Fibroblast of gingiva (primary cell): ENCODE measurements at places on chromosomes 1 and 21.
A peak's percentile ranks its signal among the peaks of the same experiment; 100 is the strongest.

DNA sequence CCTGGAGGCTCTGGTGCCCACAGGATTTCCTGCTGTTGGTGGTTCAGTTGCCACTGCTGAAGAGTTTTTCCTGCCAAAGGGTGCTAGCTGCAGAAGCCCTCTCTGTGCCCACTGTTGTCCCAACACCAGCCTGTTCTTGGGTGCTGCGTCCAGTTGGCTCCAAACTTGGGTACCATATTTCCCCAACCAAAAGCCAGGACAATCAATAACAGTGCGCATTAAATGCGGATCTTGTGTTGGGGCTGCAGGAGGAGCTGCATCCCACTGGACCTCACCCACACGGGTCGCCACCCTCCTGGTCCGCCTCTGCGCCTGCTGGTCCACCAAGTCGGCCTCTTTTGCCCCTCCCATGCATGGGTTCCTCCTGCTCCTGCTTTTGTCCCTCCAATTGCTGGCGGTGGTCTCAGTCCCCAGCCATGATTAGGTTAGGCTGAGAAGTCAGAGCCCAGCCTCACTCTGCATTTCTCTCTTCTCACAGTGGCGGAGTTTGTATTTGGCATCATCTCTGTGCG lies 9.8 kb downstream of the ABCG1 start:
- DNase-seq: no peak

GRCh38 chr21:42680058-42680330 lies 26.6 kb downstream of the PDE9A start:
- DNase-seq: no peak

GRCh38 chr1:69459244-69459643 lies 108.5 kb upstream of the LRRC7 start:
- no peak for DNase-seq

GRCh38 chr1:175543447-175543846 lies 199.9 kb downstream of the TNR start:
- DNase-seq: no peak

DNA sequence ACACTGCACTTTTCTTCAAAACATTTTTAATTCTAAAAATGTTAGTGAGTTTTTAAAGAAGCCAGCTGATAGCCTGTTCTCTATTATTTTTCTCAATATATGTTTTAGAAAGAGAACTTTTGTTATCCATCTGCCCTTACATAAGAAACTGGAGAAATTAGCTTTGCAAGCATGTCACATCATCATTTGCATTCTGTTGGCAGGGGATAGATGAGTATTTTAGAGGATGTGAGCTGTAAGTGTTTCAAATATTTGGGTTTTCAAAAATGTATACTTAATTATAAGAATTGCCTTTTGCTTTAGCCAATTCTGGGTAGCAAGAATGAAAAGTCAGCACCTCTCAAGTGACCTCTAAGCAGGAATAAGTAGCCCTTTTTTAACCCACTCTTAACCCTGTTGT lies 7.4 kb downstream of the NFIA start:
- DNase-seq: no peak

- DNase-seq: no peak
Measured at GRCh38 chr1:162937716-162938395, 76.9 kb upstream of the CCDC190 start.

DNA sequence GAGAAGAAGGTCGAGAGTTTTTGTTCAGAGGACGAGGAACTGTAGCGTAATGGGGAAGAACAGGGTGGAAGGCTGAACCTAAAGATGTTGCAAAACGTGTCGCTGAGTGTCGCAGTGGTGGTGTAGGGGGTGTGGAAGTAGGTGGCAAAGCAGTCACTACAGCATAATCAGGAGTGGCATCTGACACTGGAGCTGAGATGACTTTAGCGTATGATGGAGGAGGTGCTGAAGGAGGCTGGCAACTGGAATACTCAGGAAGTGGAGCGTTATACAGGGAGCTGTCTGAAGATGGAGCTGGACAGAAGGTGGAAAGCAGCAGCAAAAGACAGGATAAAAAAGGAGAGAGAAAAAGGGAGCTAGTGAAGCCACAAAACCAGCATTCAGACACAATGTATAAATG lies 89.9 kb upstream of the LBR start:
- DNase-seq: no peak

DNA sequence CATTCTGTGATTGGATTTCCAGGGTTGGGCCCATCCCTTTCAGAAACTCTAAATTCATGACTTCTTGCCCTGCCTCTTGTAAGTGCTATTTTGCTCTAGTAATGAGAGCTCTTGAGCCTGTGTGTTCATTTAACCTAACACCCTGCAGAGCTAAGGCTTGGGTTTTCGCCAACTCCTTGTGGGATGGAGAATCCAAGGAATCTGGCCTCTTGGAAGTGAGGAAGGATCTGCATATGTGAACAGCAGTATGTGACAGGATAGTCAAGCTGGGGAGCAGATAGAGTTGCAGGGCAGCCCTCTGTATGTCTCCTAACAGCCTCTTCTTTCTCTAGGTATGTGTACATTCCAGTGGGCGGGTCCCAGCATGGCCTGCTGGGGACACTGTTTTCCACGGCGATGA lies 258.9 kb downstream of the HHAT start:
- no peak for DNase-seq

GRCh38 chr1:236209185-236209584 lies 66.8 kb downstream of the GPR137B start:
- no peak for DNase-seq

DNA sequence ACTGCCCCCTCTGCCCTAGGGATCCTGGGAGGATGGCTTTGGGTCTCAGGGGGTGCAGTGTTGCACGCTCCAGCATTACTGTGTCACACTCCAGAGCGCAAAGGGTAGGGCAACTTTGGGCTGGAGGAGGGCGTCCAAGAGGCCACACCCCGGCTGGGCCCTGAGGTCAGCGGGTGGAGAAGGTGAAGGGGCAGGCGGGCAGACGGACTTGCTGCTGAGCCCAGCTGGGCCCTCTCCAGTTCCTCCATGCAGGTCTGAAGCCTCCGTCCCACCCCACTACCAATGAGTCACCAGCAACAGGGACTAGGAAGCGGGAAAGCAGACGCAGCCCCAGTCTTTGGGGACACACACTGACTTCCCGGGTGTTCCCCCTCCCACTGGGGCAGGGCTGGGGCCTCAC lies 116.0 kb downstream of the CASZ1 start:
- DNase-seq: no peak

DNA sequence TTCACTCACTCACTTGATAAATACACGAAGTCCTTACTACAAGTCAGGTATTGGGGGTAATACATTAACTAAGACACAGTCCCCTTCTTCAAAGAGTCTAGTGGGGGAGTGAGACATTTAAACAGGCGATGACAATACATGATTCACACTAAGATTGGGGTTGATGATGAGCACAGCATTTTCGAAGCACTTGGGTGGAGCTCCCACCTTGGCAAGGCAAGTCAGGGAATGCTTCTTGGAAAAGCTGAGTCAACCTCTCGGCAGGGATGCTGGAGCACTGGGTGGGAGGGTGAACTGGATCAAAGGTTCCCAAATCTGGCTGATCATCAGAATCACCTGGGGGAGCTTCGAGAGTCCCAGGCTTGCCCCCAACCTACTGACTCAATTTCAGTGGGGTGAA lies 57.9 kb upstream of the ENAH start:
- peak; percentile 47 for DNase-seq

DNA sequence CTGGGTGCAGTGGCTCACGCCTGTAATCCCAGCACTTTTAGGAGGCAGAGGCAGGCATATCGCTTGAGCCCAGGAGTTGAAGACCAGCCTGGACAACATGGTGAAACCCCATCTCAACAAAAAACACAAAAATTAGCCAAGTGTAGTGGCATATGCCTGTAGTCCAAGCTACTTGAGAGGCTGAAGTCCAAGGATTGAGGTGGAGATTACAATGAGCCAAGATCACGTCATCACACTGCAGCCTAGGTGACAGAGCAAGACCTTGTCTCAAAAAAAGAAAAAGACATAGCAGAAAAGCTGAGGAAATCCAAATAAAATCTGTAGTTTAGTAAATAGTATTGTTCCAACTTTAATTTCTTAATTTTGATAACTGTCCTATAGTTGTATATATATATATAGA lies 11.5 kb upstream of the ASH1L start:
- no peak for DNase-seq

DNA sequence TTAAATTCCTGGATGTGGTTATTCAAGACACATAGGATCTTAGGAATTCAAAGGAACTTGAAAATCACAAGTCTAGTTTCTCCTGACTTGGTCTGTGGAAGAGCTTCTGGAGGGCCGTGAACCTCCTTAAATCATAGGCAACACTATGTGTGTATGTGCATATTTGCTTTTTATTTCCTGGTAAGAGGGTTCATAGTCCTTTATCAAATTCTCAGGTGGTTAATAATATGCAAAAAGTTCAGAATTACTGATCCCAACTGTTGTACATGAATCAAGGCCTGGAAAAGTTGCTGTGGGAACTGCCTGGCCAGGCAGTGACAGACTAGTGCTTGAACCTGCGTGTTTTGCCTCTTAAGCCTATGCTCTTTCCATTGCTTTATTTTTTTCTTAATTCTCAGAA lies 12.9 kb downstream of the MTR start:
- no peak for DNase-seq

DNA sequence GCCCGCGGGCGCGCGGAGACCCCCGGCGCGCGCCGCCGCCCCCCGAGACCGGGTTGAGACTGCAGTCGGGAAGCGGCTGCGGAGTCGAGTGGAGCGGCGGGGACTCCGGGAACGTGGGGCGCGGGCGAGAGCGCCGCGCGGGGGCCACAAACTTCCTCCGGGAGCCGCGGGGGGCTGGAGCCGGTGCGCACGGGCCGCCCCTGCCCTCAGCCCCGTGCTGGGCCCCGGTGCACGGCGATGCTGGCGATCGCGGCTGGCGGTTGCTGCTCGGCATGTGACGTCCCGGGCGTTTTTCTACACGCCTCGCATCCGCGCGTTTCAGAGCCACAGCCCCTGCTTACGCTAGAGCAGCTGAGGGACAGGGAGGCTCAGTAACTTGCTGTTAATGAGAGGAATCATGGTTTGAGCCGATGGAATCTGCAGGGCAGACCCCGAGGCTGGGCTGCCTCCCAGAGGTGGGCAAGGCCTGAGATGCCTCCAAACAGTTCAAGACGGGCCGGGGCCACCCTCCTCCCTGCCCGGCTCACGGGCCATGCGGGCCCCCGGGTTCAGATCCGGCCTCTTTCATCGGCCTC lies 520 bp downstream of the TMEM201 start:
- DNase-seq: peak; percentile 25

- peak; percentile 50 for DNase-seq
Measured at GRCh38 chr1:84719543-84720217, 29.4 kb upstream of the SSX2IP start.

- DNase-seq: no peak
Measured at GRCh38 chr1:237953238-237953637, 62.5 kb upstream of the ZP4 start.

DNA sequence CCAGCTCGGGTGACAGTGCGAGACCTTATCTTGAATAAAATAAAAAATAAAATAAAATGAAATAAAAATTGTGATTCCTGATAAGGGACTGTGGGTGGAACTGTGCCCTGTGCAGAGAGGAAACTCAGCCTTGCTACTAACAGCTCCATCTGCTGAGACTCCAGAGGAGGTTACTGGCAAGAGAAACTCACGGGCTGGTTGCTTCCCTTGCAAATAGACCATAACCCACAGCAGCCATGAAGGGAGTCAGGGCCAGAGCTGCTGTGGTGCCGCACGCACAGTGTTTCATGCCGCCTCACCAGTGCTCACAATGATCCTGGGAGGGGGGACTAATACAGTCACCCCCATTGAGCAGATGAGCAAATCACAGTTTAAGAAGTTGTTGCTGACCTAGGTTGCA lies 13.7 kb downstream of the ZBTB17 start:
- no peak for DNase-seq

- no peak for DNase-seq
Measured at GRCh38 chr1:170671629-170671963, 7.7 kb downstream of the PRRX1 start.

GRCh38 chr1:109993885-109994284 lies 9.3 kb downstream of the AHCYL1 start:
- DNase-seq: no peak

DNA sequence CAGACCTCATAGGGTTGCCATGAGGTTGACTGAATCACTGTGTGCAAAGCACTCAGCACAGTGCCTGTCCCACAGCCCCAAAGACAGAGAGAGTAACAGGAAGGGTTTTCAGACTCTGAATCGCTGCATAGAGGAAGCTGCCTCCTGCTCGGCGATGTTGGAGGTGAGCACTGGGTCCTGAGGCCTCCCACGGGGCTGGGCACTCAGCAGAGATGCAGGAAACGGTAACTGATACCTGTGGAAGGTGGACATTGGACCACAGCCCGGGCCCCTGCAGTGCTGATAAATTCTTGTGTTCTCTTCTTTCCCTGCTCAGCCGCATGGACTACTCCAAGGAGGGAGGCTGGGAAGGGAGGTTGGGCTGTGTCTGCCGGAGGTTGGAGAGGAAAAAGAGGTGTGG lies 389.7 kb downstream of the PTPRU start:
- DNase-seq: no peak

- DNase-seq: no peak
Measured at GRCh38 chr1:6852136-6852890, 67.1 kb downstream of the CAMTA1 start.

- DNase-seq: no peak
Measured at GRCh38 chr1:62058956-62059355, 135.7 kb upstream of the L1TD1 start.

- DNase-seq: no peak
Measured at GRCh38 chr1:3594706-3595377, 16.5 kb downstream of the MEGF6 start.

- no peak for DNase-seq
Measured at GRCh38 chr1:29540801-29541357, 304.6 kb downstream of the PTPRU start.

DNA sequence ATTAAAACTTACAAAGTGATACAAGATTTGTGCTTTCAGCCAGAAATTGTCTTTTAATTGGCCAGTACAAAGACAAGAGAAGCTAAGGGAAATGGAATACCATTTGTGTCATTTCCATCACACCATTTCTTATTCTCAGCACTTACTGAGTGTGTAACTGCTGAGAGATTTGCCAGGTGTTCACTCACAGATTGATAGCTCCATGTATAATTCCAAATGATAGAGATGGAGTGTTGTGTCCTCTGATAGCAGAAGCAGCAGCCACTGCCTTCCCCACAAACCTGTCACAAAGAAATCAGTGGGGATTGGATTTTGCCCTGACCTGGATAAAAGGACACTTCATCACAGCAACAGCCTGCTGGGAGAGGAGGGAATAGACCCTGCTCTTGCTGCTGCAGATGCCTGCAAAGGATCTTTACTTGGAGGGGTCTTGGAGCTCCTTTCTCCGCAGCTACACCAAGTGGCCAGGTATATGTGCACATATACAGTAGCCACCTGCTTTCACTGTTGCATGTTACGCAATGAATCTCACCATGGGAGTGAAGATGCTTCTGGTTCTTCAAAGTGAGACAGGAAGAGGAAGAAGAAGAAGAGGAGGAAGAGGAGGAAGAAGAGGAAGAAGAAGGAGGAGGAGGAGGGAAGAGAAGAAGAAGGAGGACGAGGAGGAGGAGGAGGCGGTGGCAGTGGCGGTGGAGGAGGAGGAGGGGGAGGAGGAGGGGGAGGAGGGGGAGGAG lies 78.7 kb upstream of the KCNJ15 start:
- no peak for DNase-seq

DNA sequence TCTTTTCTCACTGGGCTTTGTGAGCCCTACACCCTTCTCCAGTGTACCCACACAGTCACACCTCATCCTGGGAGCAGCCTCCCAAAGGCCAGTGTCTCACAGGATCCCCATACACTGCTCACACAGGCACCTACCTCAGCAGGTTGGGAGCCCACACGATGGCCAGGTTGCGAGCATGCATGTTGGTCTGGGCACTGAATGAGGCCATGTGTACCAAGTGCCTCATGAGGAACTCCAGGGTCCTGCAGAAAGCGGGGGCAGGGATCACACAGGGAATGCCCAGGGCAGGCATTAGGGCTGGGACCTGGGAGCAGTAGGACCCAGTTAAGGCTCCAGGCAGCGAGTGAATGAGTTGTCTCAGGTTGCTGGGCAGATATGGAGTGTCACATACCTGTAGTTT lies 8.5 kb upstream of the USF1 start:
- DNase-seq: no peak
